ENCODE measurements at places on chromosomes 13 and 19.

- H3K4me3 ChIP-seq: no peak overlapping the region
- H3K27ac ChIP-seq: no peak overlapping the region
- peaks cover 21% of the 10 kb centered on the region for H3K27me3 ChIP-seq
- no peaks in the 10 kb centered on the region for H3K36me3 ChIP-seq
- DNase-seq: no peak
Measured at GRCh38 chr19:30541575-30541974, 169.4 kb downstream of the ZNF536 start.

DNA sequence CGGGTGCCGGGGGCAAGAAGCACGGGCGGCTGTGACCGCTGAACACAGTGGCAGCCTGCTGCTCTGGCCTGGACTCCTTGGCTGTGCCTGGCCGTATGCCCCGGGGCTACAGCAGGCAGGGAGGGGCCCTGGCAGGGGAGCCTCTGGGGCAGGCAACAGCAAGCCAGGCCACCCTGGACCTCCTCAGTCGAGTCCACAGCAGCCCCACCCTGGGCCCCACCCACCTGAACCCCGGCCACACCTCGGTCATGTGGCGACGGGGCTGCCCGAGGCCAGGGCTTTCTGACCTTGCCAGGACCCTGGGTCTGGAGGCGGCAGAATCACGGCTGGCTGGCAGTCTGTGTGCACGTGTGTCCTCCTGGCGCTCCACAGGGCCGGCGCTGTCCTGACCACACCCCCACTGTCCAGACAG lies 8.7 kb downstream of the CILP2 start:
- H3K36me3 ChIP-seq: no peaks in the 10 kb centered on the region
- peak; percentile 63 for DNase-seq
- H3K4me1 ChIP-seq: peaks cover 26% of the 10 kb centered on the region
- H3K27me3 ChIP-seq: peaks cover 89% of the 10 kb centered on the region

- no peaks in the 10 kb centered on the region for H3K36me3 ChIP-seq
- H3K27ac ChIP-seq: peak overlapping the region; percentile 17
- H3K27me3 ChIP-seq: peaks cover 4% of the 10 kb centered on the region
- H3K4me3 ChIP-seq: peak overlapping the region; percentile 53
- peak; percentile 18 for DNase-seq
Measured at GRCh38 chr19:23203841-23204344, 46.3 kb downstream of the ZNF724 start.

DNA sequence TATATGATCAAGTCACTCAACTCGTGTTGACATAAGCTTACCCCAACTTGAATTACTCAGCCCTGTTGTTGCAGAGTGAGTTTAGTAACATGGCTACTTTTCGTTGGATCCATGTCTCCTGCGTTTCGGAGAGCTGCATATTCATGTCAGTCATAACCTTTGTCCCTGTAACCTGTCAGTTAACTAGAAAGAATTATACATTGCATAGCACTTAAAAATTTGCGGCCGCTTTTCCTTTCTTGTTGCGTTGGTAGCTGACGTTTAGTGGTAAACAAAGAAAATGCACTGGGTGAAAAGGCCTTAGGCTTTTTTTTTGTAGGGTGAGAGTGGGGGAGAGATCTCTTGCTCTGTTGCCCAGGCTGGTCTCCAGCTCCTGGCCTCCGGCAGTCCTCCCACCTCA lies 14.2 kb downstream of the ZNF507 start:
- H3K27ac ChIP-seq: no peak overlapping the region
- no peak for DNase-seq
- H3K36me3 ChIP-seq: peaks cover 87% of the 10 kb centered on the region
- H3K4me1 ChIP-seq: peaks cover 36% of the 10 kb centered on the region
- H3K27me3 ChIP-seq: no peaks in the 10 kb centered on the region

DNA sequence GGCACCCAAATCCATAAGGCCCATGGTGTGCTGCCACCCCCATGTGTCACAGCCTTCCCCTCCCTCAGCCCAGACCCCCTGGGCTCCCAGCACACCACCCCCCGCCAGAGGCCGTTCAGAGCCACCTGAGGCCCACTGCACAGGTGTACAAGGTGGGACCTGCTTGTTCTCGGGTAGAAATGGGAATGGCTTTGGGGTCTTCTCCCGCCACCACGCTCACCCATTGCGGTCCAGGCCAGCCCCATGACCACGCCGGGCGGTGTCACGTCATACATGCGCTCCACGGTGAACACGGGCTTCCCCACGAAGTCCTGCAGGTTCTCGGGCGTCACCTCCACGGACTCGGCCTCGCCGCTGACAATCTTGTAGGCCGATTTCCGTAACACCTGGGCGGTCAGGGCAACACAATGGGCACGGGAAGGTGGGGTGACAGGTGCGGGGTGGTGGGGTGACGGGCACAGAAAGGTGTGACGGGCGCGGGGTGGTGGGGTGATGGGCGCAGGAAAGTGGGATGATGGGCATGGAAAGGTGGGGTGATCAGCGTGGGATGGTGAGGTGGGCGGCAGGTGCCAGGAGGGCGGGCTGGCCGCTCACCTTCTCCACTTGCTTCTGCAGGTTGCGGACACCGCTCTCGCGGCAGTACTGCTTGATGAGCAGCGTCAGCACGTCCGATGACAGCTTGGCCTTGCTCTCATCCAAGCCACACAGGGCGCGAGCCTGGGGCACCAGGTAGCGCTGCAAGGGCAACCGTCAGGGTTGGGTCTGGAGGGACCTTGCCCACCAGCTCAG lies 4.3 kb downstream of the RPL36 start:
- H3K4me1 ChIP-seq: peaks cover 36% of the 10 kb centered on the region
- H3K36me3 ChIP-seq: peaks cover 76% of the 10 kb centered on the region
- H3K27ac ChIP-seq: no peak overlapping the region
- no peak for DNase-seq

- no peaks in the 10 kb centered on the region for H3K4me1 ChIP-seq
- H3K27ac ChIP-seq: no peak overlapping the region
- peaks cover 1% of the 10 kb centered on the region for H3K27me3 ChIP-seq
- H3K36me3 ChIP-seq: no peaks in the 10 kb centered on the region
- DNase-seq: no peak
- H3K4me3 ChIP-seq: no peak overlapping the region
Measured at GRCh38 chr13:72527333-72527732, 200.1 kb downstream of the MZT1 start.

DNA sequence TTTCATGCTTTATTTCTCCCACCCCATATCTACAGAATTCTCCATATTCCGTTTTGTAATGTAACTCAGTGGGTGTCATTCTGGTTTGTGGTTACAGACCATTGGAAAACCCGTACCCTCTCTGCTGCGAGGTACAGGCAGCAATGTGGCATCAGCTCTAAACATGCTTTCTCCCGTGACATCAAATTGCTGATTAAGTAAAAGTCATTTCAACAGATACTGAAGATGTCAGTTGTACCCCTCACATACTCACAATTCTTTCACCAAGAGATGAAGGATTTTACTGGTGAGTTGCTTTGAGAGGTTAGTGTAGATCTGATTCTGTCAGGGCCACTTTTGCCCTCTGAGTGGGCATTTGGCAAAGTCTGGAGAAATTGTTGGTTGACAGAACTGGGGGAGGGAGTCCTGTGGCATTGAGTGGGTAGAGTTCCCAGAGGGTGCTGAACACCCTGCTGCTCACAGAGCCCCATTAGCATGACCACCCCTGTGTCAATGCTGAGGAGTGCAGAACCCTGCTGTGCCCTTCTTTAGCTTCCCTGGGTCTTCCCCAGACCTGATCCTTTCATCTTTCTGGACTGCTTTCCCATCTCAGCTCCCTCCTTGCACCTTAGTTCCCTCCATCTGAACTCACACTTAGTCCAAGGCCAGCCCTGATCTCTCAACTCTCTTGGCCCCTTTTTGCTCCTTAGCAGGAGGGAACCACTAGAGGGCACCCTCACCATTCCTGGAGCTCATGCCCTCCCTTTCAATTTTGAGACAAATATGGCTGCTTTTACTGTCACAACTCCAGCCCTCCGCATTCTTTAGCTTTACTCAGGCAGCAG lies 39.9 kb upstream of the CEACAM8 start:
- H3K4me3 ChIP-seq: no peak overlapping the region
- no peaks in the 10 kb centered on the region for H3K36me3 ChIP-seq
- DNase-seq: no peak
- no peak overlapping the region for H3K27ac ChIP-seq
- H3K4me1 ChIP-seq: no peaks in the 10 kb centered on the region

DNA sequence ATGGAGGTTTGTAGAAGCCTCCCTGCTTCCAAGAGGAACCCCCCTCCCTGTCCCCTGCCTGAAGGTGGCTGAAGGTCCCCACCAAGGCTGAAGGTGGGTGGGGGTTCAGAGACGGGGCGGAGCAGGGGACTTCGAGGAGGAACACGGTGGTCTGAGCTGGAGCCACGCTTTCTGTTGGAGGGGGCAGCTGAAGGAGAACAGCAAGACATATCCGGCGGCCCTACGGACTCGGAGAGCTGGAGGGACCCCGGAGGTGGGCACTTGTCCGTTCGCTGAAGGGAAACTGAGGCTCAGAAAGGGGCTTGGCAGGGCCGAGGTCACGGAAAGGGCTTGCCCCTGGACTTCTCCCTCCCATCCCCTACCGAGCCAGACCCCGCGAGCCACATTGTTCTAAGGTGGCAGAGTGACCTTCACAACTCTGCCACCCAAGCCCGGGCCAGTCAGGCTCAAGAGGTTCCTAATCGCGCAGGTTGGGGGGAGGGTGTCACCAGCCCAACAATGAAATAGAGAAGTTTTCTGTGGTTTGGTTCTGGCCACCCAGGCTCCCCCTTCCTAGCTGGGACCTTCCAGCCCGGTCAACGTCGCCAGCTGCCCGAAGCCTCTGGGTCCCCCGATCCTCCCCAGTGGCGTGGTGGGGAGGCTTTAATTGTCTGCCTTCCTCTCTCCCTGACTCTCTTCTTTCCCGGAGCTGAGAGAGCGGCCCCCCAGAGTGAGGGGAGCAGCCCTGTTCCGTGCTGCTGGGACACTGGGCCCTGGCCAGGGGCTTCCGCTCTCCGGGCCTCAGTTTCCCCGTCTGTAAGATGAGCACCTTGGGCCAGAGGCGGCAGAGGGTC lies 15.5 kb upstream of the KCNN1 start:
- no peak for DNase-seq
- H3K4me3 ChIP-seq: peak overlapping the region; percentile 89
- no peaks in the 10 kb centered on the region for H3K36me3 ChIP-seq
- peaks cover 79% of the 10 kb centered on the region for H3K27me3 ChIP-seq

- peaks cover 27% of the 10 kb centered on the region for H3K4me1 ChIP-seq
- no peaks in the 10 kb centered on the region for H3K36me3 ChIP-seq
- peak overlapping the region; percentile 62 for H3K27ac ChIP-seq
- no peaks in the 10 kb centered on the region for H3K27me3 ChIP-seq
- peak overlapping the region; percentile 11 for H3K4me3 ChIP-seq
- no peak for DNase-seq
Measured at GRCh38 chr13:23427881-23428528, 5.5 kb downstream of the SACS start.

DNA sequence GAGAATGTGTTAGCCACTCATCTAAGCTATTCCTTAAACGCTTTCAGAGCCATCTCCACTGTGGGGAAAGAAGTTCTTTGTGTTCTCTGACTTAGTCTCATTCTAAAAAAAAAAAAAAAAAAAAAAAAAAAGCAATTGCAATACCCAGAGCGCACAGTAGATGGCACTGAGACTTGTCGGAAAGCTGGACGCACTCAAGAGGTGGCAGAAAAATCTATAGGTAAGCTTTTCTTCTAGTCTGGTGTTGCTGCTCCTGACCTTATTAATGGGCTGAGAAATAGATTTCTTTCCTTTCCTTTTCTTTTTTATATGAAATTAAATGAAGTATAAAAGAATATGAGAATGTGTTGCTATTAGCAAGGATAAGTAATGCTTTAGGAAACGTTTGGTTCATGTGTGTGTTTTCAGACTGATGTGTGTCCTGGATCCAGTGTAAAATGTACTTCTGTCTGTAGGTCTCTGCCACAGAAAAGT lies 4.7 kb upstream of the GJB2 start:
- no peaks in the 10 kb centered on the region for H3K36me3 ChIP-seq
- peaks cover 19% of the 10 kb centered on the region for H3K4me1 ChIP-seq
- no peak overlapping the region for H3K27ac ChIP-seq
- H3K4me3 ChIP-seq: no peak overlapping the region
- no peak for DNase-seq

DNA sequence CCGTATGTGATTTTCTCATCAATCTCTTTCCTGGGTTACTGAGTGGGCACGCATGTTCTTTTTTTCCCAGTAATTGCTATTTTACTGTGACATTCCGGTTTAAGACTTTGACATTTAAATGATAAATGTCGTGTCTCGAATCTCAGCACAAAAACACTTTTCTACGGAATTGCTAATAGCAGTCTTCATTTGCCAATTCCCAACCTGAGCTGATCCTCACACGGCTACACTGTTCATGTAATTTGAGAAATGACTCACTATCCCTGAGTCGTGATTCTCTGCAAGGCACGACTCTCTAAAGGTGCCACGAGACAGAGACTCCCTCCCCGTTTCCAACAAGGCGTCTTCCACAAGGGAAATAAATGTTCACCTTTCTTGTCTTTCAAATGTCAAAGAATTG lies 88.7 kb upstream of the USP29 start:
- H3K4me3 ChIP-seq: no peak overlapping the region
- H3K27ac ChIP-seq: no peak overlapping the region
- DNase-seq: no peak
- no peaks in the 10 kb centered on the region for H3K27me3 ChIP-seq
- H3K4me1 ChIP-seq: no peaks in the 10 kb centered on the region
- H3K36me3 ChIP-seq: no peaks in the 10 kb centered on the region

- H3K27me3 ChIP-seq: no peaks in the 10 kb centered on the region
- H3K27ac ChIP-seq: no peak overlapping the region
- H3K4me1 ChIP-seq: no peaks in the 10 kb centered on the region
- H3K36me3 ChIP-seq: no peaks in the 10 kb centered on the region
- no peak for DNase-seq
Measured at GRCh38 chr13:110985541-110985940, 70.7 kb upstream of the ANKRD10 start.

- no peaks in the 10 kb centered on the region for H3K27me3 ChIP-seq
- DNase-seq: peak; percentile 48
- H3K4me1 ChIP-seq: peaks cover 69% of the 10 kb centered on the region
- H3K27ac ChIP-seq: peak overlapping the region; percentile 93
Measured at GRCh38 chr19:12773571-12773970, 1.8 kb downstream of the HOOK2 start.

- H3K27ac ChIP-seq: no peak overlapping the region
- H3K27me3 ChIP-seq: no peaks in the 10 kb centered on the region
- no peaks in the 10 kb centered on the region for H3K4me1 ChIP-seq
- no peaks in the 10 kb centered on the region for H3K36me3 ChIP-seq
- DNase-seq: no peak
Measured at GRCh38 chr19:20482721-20483120, 82.9 kb downstream of the ZNF737 start.

DNA sequence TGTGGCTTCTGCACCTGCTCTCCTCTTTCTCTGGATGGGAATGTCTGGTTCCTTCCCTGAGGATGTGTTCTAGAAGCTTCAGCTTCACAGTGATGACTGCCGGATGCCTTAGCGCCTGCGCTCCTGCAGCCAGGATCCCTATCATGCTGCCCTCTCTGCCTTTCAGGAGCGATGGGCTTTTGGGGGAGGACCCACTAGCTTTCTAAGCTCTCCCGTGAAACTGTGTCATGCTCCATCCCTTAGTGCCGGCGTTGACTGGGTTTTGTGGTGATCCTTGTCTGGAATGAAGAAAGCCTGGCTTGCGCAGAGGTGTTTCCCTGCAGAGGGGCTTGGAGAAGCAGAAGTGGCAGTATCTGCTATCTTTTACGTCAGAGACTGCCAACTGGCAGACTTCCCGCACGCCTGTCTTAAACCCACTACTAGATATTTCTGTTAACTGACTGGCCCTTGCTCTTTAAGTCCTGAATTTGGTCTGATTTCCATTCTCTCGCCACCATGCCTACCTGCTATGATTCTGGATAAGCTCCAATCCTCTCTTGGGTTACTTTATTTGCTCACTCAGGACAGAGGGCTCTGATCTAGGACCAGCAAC lies 3.8 kb upstream of the KMT2B start:
- no peak overlapping the region for H3K27ac ChIP-seq
- H3K4me3 ChIP-seq: no peak overlapping the region
- H3K27me3 ChIP-seq: no peaks in the 10 kb centered on the region
- H3K36me3 ChIP-seq: no peaks in the 10 kb centered on the region
- H3K4me1 ChIP-seq: peaks cover 30% of the 10 kb centered on the region
